ENCODE measurements at places on chromosomes 12 and 14. TPM values are rescaled to one million over a fixed set of nuclear protein-coding genes. Genes with fewer than 3 reads are reported as not detected.
A peak's percentile ranks its signal among the peaks of the same experiment; 100 is the strongest.

DNA sequence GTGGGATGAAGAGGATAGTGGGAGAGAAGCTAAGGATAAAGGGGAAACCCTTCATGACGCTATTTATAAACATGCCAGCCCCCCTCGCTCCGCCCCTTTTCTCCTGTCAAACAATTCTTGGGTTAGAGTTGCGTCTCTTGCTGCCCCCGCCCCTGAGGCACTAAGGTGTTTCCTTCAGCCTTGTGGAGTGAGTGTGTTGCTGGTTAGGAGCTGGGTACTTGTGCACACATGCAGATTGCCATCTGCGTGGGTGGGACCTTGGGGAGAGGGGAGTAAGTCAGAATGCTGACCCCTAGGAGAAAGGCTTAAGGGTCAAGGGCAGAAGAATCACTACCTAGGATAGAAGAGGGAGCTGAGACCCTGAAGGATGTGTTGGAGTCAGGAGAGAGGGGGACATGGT is 5.4 kb downstream of the FOXJ2 start:
- no peak for DNase-seq

DNA sequence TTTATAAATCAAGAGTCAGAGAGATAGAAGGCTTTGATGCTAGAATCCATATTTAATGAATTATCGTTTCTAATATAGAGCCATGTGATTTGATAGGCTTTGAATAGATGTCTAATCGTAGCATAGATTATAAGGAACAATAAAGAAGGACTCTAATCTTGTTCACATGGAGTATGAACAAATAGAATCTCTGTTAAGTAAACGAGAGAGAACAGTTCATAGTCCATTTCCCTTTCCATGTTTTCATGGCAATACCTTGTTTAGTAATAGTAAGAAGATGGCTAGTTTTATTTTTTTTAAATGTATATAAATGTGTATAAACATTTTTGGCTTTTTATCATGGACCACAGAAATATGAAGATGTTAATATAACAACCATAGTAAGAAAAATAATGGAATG is 32.3 kb upstream of the RAD51AP1 start:
- DNase-seq, result no peak

GRCh38 chr14:101544550-101544949 is 16.7 kb upstream of the DIO3 start:
- no peak for DNase-seq

GRCh38 chr12:67161322-67161918 is 107.7 kb upstream of the CAND1 start:
- DNase-seq, result peak; percentile 11

The TMPRSS12 gene
- total RNA-seq, result not detected

Data from activated T-cell treated with anti-CD3 and anti-CD28 coated beads, Interleukin-2, amount 50 U/mL, for 4 hours (primary cell).